SK-N-SH (cell line): ENCODE measurements at places on chromosomes 6 and 20.

DNA sequence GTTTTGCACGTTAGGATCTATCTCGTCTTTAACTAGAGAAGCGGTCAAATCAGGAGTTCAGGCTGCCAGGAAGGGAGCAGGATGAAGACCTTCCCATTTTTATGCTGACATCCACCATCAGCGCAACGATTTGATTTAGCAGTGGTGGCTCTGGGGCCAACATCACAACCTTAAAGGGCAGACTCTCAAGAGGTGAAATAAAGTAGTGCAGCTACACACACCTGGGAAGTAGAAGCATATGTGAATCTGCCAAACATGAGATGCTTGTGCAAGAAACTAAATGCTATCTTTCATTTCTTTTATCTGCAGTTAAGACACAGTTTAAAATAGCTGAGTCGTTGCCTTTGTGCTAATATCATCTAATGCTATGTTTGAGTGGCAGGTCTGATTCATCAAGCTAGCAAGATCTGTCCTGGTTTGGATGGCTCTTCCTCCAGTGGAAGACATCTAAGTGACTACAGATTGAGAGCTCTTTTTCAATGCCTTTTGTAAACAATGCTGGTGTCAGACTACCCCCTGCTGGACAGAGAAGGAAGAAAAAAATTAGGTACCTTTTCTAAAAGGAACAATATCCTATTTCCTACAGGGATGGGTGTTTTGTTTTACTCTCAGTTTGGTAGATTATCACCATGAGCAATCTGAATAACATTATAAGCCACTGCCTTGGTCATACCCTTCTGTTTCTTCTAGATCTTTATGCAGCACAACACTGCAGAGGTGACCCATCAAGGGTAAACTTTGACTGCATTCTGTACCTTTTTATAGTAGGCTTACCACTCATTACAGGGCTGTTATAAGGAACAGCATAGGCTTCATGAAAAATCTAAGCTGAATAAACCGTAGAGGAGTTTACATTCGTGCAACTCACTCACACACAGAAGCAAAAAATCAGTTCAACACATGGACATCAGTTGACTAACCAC is 171.6 kb upstream of the FBXL4 start:
- DNase-seq, result peak; percentile 56

GRCh38 chr6:125124049-125124669 is 29.4 kb upstream of the TPD52L1 start:
- DNase-seq, result no peak

GRCh38 chr20:37837924-37838323 is 65.0 kb upstream of the VSTM2L start:
- peak; percentile 33 for DNase-seq

DNA sequence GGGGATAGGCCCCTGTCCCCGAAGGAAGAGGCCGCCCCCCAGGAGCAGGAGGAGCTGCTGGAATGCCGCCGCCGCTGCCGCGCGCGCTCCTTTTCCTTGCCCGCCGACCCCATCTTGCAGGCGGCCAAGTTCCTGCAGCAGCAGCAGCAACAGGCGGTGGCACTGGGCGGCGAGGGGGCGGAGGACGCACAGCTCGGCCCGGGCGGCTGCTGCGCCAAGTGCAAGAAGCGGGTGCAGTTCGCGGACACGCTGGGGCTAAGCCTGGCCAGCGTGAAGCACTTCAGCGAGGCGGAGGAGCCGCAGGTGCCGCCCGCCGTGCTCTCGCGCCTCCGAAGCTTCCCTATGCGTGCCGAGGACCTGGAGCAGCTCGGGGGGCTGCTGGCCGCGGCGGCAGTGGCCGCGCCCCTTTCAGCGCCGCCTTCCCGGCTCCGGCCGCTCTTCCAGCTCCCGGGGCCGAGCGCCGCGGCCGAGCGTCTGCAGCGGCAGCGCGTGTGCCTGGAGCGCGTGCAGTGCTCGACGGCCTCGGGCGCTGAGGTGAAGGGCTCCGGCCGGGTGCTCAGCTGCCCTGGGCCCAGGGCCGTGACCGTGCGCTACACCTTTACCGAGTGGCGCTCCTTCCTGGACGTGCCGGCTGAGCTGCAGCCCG is 630 bp downstream of the PPP1R3G start:
- DNase-seq, result peak; percentile 76

DNA sequence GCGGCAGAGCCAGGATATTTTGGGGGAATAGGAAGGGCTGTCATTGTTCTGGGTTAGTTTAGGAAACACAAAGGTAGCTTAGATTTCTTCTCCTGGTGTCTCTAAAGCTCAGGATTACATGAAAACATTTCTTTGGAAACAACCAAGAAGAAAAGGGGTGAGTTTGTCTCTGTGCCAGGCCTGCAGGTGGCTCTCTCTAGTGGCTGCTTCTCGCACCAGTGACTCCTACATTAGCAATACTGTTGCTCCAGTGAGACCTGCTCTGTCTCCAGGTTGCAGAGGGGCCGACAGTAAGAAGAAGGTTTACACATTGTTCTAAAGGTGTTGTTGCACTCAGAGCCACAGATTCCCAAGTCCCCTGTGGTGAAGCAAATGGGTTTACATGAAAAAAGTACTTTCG is 104.6 kb upstream of the GLP1R start:
- no peak for DNase-seq

GRCh38 chr6:102474041-102474807 is 1080.7 kb downstream of the GRIK2 start:
- DNase-seq, result no peak

DNA sequence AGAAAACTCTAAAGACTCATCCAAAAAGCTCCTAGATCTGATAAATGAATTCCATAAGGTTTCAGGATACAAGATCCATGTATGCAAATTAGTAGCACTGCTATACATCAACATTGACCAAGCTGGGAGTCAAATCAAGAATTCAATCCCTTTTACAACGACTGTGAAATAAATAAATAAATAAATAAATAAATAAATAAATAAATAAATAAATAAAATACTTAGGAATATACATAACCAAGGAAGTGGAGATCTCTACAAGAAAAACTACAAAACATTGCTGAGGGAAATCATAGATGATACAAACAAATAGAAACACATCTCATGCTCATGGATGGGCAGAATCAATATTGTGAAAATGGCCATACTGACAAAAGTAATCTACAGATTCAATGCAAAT is 132.0 kb upstream of the NRSN1 start:
- DNase-seq, result no peak

DNA sequence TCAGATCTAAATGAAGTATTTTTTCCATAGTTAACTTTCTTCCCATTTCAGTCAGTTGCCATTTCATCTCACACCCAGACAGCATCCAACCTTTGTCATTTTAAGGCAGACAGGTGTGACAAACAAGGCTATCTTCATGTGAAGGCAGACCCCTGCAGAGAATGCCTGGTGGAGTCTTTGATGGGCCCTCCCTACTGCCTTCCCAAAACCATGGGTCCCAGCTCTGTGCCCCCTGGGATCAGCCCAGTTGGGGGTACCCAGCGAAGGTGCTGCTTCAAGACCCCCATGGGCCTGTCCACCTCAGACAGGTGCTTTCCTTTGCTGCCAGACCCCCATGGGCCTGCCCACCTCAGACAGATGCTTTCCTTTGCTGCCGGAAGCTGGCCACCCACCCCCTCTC is 28.3 kb upstream of the ID1 start:
- DNase-seq, result no peak

GRCh38 chr6:111238464-111239119 is 151.3 kb downstream of the SLC16A10 start:
- no peak for DNase-seq

DNA sequence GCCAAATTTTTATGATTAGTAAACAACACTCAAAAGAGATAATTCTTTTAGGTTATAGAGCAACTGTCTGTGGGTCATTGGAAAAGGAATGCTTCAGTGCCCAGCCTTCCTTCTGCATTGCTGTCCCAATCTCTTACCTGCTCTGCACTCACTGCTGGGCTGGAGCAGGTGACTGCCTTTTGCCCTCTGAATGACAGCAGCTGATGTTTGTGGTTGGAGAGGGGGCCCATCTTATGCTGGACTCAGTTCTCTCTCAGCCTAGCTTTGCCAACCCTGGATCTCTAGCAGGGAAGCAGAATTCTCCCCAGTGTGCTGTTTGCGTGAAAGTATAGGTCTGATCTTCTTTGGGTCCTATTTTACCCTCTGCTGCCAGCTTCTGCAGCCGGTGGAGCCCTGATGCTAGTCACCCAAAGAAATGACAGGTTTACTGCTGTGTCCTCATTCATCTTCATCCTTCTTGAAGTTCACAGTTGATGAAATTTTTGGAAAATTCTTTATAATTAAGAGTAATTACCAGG is 193.5 kb downstream of the ARID1B start:
- no peak for DNase-seq

GRCh38 chr6:140073456-140073855 is 699.0 kb upstream of the CITED2 start:
- no peak for DNase-seq

DNA sequence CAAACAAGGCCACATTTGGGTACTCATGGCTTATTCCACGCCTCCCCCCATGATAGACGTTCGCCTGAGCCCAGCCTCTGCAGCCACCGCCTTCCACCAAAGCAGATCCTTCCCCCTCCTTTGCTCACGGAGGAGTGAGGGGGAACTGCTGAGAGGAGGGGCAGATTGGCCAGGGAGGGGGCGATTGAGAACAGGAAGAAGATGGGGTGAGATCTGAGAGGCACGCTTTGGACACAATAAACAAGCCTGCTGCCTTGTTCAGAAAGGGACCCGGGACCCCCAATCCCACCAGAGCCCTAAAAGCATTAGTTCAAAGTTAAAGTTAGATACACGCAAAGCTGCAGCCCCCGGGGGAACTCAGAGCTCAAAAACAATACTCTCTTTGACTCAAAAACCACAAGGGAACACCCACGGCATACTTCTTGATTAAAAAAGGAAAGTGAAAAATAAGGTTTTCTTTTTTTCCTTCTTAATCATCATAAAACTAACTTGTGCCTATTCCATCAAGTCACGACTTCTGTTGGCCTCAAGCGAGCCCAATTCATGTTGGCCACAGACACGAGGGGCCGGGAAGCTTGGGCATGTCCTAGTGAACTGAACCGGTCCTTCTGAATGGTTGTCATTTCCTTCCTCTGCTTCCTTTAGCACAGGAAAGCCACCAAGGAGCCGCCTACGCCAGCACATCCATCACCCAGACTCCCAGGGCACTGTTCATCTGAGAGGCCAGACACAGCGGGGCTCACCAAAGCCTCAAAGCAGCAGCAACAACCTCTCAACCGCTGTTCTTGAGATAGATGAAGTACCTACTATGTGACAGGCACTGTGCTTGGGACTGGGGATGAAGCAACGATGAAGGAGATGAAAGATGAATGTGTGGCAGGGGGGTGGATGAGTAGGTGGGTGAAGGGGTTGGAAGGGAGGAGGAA is 44.7 kb downstream of the NFATC2 start:
- DNase-seq, result no peak

DNA sequence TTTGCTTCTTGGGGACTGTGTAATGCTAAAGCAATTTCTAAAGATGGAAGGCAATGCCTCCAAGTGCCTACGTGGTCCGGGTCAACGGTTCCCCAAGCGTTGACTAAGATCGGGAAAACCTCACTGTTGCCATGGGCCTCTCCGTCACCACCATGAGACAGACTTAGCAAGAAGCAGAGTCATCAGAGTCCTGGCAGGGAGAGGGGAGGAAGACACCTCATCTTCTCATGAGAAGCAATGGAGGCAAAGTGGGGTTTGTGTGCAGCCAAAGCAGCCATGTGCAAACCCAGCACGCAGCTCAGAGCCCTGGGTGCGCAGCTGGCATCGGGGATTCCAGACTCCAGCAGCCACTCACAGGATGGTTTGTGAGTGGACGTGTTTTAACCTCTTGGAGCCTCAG is 111.4 kb downstream of the SYNDIG1 start:
- DNase-seq, result no peak

- DNase-seq, result no peak
These were observed 6.1 kb downstream of the MDFI start for GRCh38 chr6:41644297-41644879.

DNA sequence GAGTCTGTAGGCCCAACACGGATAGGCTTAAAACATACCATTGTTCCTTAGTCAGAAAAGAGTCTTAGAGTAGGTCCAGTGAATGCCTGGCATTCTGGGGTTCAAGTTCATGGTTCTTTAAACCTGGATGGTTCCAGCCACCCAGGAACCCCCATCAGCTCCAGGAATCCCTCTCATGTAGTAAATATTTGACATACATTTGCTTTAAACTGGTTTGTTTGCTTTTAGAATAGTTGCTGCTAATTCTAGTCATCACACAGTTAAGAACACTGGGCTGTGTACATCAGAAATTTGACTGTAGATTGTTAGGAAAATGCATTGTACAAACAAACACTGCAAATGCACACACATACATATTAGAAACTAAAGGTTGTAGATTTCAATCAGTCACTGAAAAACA is 30.6 kb upstream of the PBOV1 start:
- no peak for DNase-seq

GRCh38 chr6:143000811-143001210 is 55.8 kb upstream of the HIVEP2 start:
- no peak for DNase-seq

DNA sequence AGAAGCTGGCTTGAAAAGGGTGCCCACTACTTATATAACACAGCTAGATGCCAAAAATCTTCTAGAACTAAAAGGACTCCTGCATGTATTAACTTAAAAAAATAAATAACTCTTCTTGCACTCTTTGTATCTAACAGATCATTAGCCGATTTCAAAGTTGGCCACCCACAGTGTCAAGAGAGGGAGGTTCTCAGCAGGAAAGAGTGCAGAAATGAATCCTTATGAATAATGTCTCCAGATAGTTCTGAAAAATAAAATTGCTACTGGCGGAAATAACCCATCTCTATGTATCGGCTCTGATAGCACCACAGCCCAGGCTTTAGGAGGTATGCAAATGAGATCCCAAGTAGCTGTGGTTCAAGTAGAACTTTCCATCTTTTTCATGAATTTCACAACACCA is 232.7 kb downstream of the PHF3 start:
- DNase-seq, result no peak

GRCh38 chr6:108566406-108566805 is 5.7 kb downstream of the FOXO3 start:
- DNase-seq, result no peak

- DNase-seq, result no peak
These were observed 1035.3 kb upstream of the GJE1 start for GRCh38 chr6:141097471-141097870.

- peak; percentile 29 for DNase-seq
These were observed 246.0 kb upstream of the SPTLC3 start for GRCh38 chr20:12762725-12763124.

DNA sequence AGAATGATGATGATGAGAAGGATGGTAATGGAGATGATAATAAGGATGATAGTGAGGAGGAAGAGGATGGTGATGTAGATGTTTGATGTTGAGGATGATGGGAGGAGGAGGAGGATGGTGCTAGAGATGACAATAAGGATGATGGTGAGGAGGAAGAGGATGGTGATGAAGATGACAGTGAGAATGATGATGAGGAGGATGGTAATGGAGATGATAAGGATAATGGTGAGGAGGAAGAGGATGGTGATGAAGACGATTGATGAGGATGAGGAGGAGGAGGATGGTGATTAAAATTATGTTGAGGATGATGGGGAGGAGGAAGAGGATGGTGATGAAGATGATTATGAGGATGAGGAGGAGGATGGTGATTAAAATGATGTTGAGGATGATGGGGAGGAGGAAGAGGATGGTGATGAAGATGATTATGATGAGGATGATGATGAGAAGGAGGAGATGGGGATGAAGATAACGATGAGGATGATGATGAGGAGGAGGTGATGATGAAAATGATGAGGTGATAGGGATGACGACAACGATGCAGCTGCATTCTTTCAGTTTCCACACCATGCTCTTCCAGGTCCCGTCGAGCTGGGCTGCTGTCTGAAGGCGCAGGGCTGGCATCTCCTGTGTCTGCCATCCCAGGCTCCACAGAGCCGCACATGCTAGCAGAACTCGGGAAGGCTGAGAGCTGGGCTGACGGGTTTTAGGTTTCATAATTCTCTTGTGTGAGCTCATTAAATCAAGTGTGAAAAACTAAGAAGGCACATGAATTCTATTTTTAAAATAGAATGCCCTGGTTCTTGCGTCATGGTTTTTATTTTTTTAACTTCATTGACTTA is 274.9 kb downstream of the SMOC2 start:
- no peak for DNase-seq
